Brain (organoid and tissue), 16 donors: ENCODE measurements at places on chromosomes 4 and X.

- no peak for DNase-seq
Measured at GRCh38 chrX:42094218-42094617, 170.9 kb upstream of the CASK start.

DNA sequence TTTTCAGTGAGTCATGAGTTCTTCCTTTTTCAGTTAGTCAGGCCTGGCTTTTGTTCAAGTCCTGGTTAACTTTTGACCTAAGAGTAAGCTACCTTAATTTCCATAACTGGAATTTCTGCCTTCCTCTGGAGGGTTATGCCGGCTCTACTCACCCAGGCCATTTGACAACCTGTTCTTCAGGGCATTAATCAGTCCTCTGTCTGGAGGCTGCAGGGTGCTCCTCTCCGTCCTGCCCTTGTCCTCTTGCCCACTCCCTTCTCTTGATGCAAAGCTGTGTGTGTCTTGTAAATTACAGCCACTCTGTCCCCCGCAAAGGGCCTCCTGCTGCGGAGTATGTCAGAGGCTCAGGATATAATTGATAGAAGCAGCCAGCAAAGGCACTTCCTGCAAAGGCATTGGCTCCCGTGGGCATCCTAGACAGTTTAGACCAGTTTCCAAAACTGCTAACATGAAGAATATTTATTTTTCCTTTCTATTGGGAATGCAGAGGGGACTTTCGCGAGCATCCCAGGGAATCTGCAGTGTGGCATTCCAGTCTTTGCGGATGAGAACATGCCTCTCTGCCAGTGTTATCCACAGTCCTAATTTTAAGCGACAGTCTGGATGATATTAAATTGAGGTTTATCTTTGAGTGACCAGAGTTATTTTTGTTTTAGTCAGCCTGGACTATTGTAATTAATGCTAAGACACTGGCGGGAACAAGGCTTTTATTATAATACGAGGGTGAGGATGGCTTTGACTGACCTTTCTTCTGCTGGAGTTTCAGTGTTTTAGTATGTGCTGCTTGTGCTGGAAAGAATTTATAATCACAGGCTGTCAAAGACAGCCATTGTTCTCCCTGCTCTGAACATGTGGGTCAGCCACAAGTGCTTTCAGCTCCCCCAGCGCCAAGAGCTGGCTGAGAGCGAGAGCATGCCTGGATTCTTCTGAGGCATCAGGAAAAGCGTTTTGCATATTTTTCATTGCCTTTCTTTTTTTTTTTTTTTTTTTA, 74.2 kb downstream of the LIMCH1 start:
- peak; percentile 88 for DNase-seq

DNA sequence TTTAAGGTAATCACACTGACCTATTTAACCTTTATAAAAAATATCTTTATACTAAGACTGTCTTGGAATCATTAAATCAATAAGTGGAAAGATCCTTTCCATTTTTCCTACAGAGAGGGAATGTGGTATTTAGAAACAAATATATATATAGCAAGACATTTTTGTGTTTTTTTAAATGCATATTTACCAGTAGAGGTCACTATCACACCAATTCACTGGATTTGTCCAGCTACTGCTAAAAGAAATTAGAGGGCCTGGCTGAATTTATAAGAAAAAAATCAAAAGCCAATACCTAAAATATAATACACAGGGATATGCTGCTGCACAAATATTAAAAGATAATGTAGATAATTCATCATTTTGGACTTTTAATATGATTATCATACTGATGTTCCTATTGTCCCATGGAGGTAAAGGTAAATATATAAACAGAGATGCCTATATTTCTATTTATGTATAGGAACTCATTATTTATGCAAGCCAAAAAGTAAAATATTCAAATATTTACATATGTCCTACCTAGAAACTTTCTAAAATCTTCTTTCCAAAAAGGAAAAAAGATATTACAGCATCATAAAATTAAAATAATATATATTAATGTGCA, 69.5 kb downstream of the PDE5A start:
- DNase-seq = peak; percentile 52

DNA sequence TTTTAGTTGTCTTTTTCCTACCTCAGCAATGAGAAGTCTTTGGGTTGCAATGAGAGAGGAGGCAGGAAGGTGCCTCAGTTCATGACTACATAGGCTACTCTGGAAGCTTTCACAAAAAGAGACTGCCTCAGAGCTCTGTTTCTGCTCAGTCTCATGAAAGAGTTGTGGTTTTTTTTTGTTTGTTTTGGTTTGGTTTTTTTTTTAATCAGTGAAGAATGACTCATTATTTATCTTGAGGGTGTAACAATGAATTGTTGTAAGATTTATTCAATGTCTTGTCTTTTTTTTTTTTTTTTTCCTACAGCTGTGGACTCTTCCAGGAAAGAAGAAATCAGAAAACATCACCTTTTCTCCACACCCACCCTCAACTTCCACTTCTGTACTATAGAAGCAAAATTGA, 67.5 kb upstream of the CXCL13 start:
- DNase-seq = no peak

GRCh38 chr4:4694296-4694772, 152.5 kb upstream of the STX18 start:
- DNase-seq = peak; percentile 84

DNA sequence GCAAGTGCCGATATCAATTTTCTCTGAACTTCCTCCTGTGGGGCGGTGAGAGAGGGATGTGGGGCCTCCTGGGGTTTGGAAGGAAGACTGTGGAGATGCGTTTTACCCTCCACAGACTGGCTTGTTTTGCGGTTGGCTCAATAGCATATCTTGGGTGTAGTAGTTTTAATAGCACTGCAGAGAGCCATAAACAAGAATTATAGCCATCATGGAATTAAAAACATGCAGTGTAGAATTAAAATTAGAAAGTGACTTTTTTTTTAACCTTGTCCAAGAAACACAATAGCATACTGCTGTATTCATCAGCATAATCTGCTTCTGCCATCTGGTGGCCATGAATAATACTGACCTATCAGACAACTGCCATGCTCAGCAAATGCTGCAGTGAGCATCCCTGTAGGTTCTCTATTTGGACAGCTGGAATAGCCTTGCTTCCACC, 47.3 kb upstream of the SCML1 start:
- peak; percentile 75 for DNase-seq

DNA sequence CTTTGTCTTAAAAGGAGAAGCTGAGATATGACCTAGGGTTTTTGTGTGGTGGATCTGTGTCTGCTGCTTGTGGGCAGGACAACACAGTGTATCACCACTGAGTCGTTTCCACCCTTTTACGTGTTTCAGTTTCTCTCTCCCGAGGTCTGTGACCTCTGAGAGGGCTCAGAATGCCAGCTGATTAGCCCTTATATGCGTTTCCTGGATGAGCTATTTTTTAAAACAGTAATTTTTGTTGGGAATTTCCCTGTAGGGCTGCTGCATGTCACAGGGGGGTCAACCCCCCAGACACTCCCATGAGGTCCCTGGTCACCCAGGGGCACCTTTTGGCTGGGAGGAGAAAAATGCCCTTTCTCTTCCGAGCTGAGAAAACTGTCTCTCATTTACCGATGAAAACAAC, 170.4 kb upstream of the CASK start:
- DNase-seq = no peak

DNA sequence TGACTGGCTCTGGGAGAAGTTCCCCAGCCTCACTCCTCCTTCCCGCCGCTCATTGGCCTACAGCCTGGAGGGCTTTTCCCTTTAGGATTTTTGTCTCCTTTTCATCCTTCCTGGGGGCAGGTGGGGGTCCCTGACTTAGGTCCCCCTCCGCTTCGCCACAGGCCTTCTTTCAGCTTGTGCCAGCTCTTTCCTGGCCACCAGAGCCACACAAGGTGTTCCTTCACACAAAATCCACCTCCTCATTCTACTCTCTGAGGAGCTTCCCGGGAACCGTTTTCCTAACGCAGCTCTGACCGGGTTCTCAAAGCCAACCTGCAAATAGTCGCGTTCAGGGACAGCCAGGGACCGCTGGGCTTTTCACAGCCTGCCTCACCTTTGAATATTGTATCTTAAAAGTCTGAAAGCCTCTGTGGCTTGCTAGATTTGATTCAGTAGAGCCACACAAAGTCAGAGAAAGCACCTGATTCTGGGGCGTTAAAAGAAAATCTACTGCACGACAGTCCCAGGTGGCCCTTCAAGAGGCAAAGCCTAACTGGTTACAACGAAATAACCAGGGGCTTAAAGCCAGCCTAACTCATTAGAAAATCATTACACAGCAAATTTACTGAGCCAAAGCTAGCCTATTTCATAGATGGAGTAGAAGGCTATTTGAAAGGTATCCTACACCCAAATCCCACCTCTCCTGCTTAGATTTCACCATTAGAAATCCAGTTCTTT, 731 bp upstream of the GPC3 start:
- DNase-seq = no peak

DNA sequence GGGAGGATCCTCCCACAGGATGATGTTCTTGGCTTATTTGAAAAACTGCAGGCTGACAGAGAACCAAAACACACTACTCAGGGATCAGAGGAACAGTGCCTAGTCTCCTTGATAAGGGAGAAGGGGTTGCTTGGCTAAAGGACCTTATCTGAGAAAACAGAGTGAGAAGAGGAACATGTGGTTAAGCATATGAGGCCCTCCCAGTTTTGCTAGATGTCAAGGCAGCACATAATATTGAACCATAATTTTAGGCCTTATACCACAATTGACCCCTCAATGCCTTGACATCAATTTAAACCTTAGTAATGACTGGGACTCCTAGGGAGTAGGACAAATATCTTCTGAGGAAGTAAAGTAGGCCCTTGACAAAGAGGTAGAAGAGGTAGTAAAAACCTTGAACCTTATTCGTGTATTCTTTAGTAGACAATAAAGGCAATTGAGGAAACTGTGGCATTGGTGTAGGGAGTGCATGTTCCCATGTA, 79.3 kb downstream of the TEX13C start:
- DNase-seq = no peak

DNA sequence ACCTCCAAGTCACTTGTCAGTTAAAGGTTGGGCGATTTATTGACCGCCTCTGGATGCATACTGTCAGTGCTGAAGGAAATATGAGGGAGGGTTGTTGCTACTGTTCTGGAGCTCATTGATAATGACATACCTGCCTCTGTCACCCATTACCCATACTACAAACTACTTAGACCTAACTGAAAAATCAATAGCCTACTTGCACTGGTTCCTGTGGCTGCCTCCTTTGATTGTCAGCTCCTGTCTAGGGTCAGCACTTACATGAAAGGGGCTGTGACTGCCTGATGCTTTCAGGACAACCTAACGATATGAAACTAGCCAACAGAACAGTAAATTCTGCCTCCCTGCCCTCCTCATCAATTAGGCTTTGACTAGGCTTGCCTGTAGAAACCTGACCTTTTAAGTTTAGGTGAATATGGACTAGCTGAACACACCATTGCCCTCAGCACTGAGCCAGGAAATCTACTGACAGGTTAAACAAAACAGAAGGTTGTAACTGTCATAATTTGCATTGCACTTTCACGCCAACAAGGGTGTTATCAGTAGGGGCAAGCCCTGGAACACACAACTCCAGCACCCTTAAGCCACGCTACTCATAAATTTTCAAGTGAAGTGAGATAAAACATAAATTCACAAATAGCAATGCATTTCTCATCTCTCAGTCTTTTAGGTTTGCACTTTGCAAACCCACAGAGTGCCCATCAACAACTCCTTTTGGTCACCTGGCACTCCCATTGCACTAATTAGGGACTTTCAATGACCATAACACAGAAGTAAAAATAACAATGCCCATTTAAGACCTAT, 9.0 kb upstream of the MAB21L2 start:
- no peak for DNase-seq

- no peak for DNase-seq
Measured at GRCh38 chr4:106854569-106855351, 181.4 kb downstream of the DKK2 start.

GRCh38 chr4:31417040-31417439, 696.9 kb downstream of the PCDH7 start:
- DNase-seq = no peak

- DNase-seq = no peak
Measured at GRCh38 chr4:138190452-138190858, 51.7 kb downstream of the SLC7A11 start.

- DNase-seq = peak; percentile 13
Measured at GRCh38 chr4:80788798-80789197, 241.7 kb upstream of the BMP3 start.

- DNase-seq = no peak
Measured at GRCh38 chr4:79455216-79455615, 47.2 kb upstream of the GK2 start.

- no peak for DNase-seq
Measured at GRCh38 chr4:162684371-162684700, 482.4 kb downstream of the NAF1 start.

- DNase-seq = no peak
Measured at GRCh38 chrX:149962010-149962409, 23.7 kb upstream of the EOLA2 start.

GRCh38 chr4:21827575-21827974, 121.0 kb downstream of the KCNIP4 start:
- no peak for DNase-seq

DNA sequence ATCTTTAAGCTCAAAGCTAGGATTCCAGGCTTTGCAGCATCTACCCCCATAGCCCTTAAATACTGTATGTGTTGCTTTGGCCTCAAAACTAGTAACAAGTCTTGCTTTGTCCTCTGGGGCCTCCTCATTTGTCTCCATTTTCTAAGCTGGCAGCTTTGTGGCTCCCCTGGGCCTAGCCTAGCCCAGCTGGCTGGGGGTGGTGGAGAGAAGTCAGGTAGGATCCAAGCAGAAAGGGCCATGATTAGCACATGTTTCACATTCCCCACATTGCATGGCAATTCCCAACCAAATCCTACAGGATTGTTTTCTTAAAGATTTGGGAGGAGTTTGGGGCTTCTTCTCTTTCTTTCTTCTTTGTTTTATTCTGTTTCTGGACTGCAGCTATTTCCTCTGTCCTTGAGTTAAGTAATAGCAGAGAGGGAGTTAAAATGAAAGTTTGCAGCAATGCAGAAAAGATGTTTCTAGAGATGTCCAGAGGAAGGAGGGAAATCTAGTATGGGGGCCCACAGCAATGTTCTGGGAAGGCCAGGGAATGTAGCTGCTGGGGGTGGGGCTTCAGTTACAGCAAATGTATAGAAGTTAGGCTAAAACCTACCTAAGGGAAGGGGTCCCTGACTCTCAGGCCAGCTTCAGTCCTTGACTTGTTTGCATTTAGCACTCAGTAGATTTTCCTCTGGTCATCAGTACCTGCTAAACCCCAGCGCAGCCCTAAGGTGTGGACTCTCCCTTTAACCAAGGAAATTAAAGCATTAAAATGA, 92.1 kb downstream of the SHROOM4 start:
- DNase-seq = no peak

- DNase-seq = no peak
Measured at GRCh38 chr4:183335369-183335940, 13.2 kb upstream of the CLDN24 start.

DNA sequence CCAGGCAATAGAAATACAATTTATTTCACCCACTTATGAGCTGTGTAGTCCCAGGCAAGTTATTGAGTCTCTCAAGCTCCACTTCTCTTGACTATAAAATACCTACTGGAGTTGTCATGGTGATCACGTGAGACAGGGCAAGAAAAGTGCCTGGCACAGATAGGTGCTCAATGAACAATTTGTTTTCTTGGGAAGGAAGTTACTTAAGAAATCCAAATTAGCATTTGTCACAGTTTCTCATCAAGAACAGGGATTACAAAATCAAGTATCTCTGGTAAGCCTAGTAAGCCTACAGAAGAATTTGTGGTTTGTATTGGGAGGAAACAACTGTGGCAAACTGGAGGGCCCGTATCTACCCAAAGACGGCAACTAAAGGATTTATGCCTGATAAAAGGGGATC, 37.5 kb upstream of the RASGEF1B start:
- no peak for DNase-seq
